ENCODE measurements at places on chromosomes 2 and 18.
A peak's percentile ranks its signal among the peaks of the same experiment; 100 is the strongest.

DNA sequence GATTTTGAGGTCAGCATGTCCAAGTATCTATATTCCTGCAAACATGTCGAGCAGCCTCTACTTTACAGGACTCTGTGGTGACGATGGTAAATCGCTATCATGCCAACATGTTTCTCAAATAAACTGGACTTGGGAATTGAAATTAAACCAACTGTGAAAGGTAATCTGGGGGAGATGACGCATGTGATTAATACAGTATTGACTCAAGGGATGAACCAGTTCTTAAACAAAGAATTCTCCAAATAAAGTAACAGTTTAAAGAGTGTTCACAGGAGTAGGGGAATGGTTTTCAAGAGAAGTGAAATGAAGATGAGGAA is 54.3 kb downstream of the THUMPD2 start:
- DNase-seq, result peak; percentile 24

GRCh38 chr18:25998461-25998860 is 92.0 kb downstream of the SS18 start:
- DNase-seq, result no peak

- DNase-seq, result peak; percentile 85
Observed at GRCh38 chr2:109238580-109238979, 109.6 kb downstream of the SH3RF3 start.

GRCh38 chr2:189287982-189288521 is 108.5 kb upstream of the COL5A2 start:
- DNase-seq, result peak; percentile 90

DNA sequence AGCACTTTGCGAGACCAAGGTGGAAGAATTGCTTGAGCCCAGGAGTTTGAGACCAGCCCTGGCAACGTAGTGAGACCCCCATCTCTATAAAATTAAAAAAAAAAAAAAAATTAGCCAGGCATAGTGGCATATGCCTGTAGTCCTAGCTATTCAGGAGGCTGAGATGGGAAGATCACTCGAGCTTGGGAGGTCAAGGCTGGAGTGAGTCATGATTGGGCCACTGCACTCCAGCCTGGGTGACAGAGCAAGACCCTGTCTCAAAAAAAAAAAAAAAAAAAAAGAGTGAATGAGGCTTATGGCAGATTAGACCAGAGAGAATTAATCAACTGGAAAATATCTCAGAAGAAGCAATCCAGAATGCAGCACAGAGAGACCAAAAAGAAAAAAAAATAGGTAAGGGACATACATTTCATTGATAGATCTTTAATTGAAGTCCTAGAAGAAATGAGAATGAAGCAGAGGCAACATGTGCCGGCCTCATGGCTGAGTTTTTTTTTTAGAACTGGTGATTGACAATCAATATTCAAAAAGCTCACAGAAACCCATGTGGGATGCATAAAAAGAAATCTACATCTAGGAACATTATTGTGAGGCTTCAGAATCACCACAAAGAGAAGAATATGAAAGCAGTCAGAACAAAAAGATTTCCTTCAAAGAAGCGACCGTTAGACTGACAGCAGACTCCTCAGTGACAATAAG is 32.2 kb upstream of the ELAC1 start:
- no peak for DNase-seq

GRCh38 chr2:15348045-15348444 is 213.1 kb downstream of the NBAS start:
- no peak for DNase-seq

DNA sequence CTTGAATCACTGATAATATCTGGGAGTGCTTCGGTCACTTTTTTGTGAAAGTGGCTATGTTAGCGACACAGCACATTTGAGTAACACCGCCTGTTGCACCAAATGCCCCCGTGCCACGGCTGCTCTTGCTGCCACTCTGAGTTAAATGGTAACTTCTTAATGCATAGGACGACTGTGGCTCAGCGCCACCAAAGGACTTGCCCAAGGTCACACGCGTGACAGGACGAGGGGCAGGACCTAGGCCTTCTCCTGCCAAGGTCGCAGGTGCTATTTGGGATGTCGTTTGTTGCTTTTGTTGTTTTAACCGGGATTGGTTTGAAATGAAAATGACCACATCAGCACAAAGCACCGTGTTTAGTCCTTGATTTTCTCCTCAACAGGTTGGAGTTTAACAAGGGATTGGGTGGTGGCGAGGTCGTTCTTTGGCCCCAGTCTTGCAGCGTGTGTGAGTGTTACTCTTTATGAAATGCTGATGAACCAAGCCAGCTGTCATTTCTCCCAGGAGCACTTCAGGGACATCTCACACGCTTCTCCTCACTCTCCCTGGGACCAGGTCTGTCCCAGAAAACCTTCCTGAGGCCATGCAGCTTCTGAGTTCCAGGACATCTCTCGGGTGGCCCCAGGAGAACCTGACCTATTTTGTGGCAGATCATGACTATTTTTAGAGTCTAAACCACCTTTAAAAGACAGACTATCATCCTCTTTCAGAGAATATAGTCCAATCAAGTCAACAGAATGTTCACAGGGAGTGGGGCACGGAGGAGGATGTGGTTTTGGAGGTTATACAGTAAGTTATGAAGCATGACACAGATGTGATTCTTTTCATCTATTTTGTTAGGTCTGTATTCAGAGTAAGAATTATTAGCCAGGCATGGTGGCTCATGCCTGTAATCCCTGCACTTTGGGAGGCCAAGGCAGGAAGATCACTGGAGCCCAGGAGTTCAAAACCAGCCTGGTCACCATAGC is 49.9 kb downstream of the MTCL1 start:
- peak; percentile 77 for DNase-seq

- no peak for DNase-seq
Observed at GRCh38 chr18:36601316-36601715, 227.5 kb downstream of the TPGS2 start.

DNA sequence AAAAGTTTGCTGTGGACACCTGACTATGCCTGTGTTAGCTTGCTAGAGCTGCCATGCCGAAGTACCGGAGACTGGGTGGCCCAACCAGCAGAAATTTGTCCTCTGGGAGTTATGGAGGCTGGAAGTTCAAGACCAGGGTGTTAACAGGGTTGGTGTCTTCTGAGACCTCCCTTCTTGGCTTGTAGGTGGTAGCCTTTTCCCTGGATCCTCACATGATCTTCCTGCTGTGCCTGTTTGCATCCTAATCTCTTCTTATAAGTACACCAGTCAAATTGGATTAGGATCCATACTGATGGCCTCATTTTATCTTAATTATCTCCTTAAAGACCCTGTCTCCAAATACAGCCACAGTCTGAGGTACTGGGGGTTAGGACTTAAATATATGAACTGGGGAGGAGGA is 845 bp downstream of the TMEM177 start:
- peak; percentile 20 for DNase-seq

GRCh38 chr2:111653103-111653624 is 230.8 kb downstream of the ANAPC1 start:
- no peak for DNase-seq

DNA sequence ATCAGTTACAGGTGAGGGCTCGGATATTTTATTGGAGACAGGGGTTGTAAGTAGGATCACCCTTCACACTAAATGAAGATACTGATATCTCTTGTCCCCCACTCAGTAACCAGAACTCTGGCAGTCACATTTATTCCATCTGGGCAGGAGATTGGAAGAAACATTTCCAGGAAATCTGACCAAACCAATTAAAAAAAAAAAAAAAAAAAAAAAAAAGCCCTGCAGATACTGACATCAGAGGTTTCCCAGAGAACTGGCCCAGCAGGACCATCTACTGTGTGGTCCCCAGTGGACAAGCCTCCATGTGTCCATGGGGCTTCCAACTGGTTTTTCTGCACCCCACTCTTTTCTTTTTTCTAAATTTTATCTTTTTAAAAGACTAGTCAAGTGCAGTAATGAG is 41.3 kb downstream of the SH2D6 start:
- DNase-seq, result peak; percentile 18

DNA sequence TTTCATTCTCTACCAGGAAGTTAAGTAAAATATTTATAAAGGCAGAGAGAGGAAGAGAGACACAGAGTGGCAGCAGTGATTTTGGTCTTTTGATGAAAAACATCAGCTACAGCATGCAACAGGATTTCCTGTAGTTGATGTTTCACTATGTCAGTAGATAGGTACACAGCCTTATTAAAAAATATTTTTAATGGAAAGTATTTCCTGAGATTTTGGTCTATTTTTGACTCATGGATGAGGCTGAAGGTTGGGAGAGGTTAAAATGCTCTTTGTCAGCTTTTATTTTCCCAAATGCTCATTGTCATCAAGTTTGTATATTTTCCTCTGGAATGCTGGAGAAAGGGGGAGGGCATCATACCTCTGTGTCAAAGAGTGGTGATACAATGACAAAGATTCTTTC is 1112.5 kb downstream of the CBLN2 start:
- no peak for DNase-seq

- no peak for DNase-seq
Observed at GRCh38 chr18:26215247-26215970, 10.8 kb upstream of the TAF4B start.

- DNase-seq, result no peak
Observed at GRCh38 chr2:32495139-32495538, 132.7 kb upstream of the TTC27 start.

- DNase-seq, result no peak
Observed at GRCh38 chr2:8380566-8380965, 301.3 kb upstream of the ID2 start.

GRCh38 chr2:135182190-135182589 is 130.1 kb downstream of the RAB3GAP1 start:
- DNase-seq, result no peak

DNA sequence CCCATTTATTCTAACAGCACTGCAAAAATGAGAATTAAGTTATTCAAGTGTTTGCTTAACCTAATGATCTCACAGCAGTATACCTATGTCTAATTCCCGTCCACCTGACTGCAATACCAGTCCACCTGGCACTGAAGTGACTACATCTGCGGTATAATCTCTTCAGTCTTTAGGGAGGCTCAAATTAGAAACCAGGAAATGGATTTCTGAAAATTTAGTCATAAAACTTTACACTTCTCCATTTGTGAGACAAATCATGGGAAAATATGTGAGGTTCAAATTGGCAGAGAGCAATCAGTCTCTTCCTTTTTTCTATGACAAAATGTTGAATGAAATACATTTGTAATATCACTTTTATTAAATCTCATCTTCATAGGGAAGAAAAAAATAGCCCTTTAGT is 33.0 kb downstream of the FTCDNL1 start:
- no peak for DNase-seq

GRCh38 chr18:69177702-69178101 is 223.0 kb upstream of the DOK6 start:
- peak; percentile 15 for DNase-seq

- DNase-seq, result no peak
Observed at GRCh38 chr18:998936-999335, 94.3 kb downstream of the ADCYAP1 start.

GRCh38 chr2:239118675-239119211 is 270.9 kb downstream of the TWIST2 start:
- no peak for DNase-seq

- DNase-seq, result no peak
Observed at GRCh38 chr18:35038881-35039491, 2.2 kb upstream of the MAPRE2 start.

GRCh38 chr2:45946023-45946422 is 294.5 kb downstream of the PRKCE start:
- DNase-seq, result peak; percentile 77

DNA sequence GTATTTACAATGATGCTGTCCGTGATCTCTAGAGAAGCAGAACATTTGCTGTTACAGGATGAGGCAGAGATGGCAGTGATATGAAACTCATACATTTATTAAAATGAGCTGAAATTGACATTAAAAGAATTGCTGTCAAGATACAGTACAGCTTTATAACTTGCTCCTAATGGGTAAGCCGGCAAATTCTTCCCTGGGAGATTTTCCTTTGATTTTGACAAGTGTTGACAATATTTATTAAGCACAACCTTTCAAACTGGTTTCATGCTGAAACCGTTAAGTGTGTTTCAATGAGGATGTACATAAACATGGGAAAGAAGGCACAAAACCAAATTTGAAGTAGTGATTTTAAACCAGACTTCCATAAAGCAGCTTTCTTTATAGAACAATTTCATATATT is 45.5 kb downstream of the SPHKAP start:
- no peak for DNase-seq

DNA sequence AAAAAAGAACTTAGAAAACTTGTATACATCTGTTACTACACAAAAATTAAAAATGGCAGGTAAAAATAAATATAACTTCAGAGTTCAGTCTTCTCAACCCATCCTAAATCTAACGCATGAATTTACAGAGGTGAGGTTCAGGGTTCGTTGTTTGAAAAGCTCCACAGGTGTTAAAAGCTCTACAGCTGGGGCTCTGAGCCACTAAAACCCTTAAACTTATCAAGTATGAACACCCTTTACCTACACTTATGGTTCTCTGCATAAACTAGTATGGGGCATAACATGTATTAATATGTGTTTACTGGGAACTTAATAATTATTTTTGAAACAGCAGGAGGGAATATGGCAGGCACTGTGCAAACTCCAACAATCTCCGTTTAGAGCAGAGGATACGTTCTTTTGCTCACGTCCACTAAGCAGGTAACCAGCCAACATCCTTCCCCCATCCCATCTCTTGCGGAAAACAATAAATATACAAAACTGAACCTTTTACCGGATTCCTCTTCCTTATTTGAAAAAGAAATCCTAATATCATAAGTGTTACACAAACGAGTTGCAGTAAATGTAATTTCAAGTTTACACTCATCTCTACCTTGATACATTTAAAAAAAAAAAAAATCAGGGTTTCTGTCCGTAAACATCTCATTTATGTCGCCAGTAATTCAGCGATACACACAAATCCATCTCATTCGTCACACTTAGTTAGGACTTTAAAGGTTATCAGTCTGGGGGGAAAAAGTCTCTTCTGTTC is 1.3 kb downstream of the PIAS2 start:
- DNase-seq, result no peak

DNA sequence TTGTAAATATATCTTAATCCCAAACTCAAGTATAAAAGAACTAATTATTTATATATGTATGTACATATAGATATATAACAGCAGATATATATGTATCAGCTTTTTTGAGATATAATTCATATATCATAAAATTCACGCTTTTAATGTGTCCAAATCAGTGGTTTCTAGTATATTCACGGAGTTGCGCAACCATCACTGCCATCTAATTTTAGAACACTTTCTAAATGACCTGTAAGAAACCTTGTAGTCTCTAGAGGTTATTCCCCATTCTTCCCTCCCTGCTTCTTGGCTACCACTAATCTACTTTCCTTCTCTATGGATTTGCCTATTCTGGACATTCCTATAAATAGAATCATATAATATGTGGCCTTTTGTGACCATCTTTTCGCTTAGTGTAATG is 163.5 kb upstream of the TCF4 start:
- no peak for DNase-seq

GRCh38 chr2:237256887-237257286 is 157.1 kb downstream of the COL6A3 start:
- peak; percentile 91 for DNase-seq

DNA sequence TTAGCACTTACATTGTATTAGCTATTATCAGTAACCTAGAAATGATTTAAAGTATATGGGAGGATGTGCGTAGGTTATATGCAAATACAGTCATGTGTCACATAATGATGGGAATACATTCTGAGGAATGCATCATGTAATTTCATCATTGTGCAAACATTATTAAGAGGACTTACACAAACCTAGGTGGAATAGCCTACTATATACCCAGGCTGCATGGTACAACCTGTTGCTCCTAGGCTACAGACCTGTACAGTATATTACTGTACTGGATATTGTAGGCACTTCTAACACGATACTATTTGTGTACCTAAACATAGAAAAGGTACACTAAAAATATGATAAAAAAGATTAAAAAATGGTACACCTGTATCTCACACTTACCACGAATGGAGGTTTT is 7.9 kb downstream of the RIF1 start:
- no peak for DNase-seq
